ENCODE measurements at places on chromosomes 4 and X. TPM values are rescaled to one million over a fixed set of nuclear protein-coding genes. Genes with fewer than 3 reads are reported as not detected.

DNA sequence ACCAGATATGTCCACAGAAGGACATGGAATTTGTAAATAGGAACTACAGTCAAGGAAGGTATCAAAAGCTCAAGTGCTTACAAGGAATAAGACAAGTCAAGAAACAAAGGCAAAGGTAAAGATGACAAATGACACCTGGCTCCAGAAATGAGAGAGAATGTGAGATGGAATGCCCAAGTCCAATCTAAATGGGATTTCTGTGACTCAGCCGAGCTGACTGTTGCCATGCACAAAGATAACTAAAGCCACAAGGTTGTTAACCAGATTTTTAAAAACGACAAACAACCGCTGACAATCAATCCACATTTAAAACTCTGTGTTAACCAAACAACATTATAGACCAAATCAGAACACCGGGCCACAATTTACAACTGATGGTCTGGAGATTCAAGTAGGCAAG, 1.1 kb downstream of the NFXL1 start:
- DNase-seq: no peak

Gene QRFPR
- not detected for total RNA-seq

- DNase-seq: no peak
Observed at GRCh38 chr4:176676901-176677300, 115.8 kb downstream of the VEGFC start.

GRCh38 chr4:168101026-168101425, 8.7 kb downstream of the ANXA10 start:
- no peak for DNase-seq

DNA sequence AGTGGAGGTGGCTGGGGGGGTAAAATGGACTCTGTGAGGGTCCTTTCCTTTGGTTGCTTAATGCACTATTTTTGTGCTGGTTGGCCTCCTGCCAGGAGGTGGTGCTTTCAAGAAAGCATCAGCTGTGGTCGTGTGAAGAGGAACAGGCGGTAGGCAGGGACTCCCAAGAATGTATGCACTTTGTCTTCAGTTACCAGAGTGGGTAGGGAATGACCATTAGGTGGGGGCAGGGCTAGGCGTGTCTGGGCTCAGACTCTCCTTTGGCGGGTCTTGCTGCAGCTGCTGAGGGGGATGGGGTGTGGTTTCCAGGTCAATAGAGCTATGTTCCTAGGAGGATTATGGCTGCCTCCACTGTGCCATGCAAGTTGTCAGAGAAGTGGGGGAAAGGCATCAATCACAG, 509.0 kb downstream of the PCDH19 start:
- no peak for DNase-seq

Gene FRMPD3
- 0.74 TPM for total RNA-seq

Measured in vagina (tissue), 2 donors.